ENCODE measurements at places on chromosomes 3 and 15.

GRCh38 chr3:176623468-176624150 is 573.7 kb downstream of the TBL1XR1 start:
- no peak for DNase-seq

DNA sequence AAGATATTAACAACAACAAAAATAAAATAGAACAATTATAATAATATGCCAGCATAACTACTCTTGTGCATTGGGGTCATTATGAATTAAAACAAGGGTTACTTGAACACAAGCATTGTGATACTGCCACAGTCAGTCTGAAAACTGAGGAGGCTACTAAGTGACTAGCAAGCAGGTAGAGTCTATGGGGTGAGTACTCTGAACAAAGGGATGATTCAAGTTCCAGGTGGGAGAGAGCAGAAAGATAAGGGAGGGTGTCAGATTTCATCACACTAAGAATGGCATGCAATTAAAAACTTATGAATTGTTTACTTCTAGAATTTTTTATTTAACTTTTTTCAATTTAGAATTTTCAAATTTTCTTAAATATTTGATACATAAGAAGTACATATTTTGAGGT is 754.4 kb upstream of the GOLIM4 start:
- DNase-seq = no peak

DNA sequence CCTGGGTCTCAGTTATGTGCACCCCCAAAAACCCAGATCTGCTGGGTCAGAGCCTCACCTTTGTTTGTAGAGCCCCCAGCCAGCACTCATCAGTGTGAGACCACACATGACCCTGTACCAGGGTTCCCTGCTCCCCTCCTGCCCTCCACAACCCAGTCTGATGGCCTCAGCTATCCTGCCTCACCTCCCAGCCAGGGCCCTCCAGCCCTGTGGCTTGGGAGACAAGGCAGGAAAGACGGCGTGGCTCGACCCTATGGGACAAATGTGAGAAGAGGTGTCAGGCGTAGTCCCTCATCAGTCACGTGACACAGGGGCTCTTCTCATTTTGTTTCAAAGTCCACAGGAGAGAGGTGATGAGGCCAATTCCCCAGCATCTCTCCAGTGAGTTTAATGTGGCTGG is 28.3 kb upstream of the PRR23E start:
- DNase-seq = no peak

GRCh38 chr3:149536429-149536828 is 61.9 kb downstream of the TM4SF4 start:
- no peak for DNase-seq

DNA sequence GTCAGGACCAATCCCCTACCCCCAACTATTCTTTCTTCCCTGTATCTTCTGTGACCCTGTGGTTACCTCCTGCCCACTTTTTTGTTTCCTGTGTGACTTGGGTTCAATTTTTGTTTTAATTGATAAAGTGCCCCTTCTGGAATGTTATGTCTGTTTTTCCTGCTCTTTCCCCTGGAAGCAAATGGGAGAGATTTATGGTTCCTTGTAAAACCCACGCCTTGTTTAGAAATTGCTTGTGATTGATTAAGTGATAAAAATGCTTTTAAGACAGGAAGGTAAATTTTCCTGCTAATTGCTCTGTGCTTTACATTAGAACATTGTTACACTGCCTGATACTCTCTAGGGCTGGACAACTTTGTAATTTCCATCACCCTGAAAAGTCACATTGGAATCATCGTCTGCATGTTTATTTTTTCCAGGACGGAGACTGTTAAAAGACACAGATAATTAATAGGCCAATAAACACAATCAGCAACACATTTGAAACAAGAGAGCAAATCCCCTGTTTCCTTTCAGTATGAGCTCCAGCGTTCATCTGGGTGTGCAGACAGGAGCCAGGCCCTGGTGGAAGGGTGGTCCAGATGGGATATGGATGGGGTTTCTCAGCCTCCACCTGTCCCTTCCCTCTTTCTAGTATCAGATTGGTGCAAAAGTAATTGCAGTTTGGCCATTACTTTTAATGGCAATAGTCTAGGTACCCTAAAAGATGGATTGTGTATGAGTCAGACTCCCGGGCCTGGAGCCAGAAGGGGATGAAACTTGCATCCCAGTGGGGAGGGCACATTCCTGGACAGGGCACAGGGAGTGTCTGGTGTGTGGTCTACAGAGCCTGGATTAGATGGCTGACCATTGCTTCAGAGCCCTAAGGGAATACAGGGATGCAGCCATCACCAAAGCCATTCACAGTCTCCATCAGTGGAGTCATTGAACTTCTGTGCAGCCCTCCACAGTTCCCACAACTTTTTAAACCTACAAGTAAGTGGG is 58.1 kb upstream of the AGBL1 start:
- DNase-seq = no peak

- DNase-seq = no peak
These were observed 45.5 kb downstream of the SLC28A1 start for GRCh38 chr15:84929795-84930603.
